ENCODE measurements at places on chromosomes 7 and 10.

- peak; percentile 83 for DNase-seq
Observed at GRCh38 chr7:86939197-86939814, 120.1 kb downstream of the ELAPOR2 start.

DNA sequence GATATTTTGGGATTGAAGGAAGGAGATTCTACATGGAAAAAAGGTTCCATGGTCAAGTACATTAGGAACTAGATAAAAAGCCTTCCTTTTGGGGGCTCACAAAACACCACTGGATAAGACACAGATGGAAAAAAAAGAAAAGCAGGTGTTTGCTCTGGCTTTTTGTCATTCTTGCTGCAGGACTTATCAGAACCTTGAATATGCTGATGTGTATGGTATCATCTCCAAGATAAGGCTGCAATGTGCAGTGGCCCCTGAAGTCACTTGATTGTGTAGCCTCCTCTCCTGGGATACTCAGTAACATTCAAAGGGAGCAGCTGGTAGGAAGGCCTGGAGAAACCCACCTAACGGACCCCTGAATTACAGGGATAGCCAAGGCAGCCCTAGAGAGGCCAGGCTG lies 54.1 kb upstream of the CARD11 start:
- DNase-seq: no peak

DNA sequence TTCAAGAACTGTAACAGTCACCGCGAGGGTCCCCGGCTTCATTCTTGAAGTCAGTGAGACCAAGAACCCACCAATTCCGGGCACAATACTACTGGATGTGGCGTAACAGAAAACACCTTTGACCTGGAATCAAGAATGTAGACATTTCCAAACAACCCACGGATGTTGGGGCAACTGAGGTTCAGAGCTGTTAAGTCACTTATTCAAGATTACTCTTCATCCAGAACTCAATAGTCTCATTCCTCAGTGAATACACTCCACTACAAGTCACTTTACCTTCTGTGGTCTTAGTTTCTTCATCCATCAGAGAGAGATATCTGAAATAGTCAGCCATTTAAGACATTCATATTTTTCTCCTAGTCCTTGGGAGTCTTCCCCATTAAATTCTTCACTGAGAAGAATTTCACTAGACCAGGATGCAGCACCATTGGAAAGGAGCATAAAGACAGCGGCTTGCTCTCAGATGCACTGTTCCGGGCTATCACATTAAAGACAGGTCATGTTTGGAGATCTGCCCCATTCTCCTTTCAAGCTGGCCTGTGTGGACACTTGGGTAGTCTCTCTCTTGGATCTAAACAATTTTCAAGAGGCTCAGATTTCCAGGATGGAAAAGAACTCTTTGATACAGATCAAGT lies 32.3 kb upstream of the ARID5B start:
- no peak for DNase-seq

DNA sequence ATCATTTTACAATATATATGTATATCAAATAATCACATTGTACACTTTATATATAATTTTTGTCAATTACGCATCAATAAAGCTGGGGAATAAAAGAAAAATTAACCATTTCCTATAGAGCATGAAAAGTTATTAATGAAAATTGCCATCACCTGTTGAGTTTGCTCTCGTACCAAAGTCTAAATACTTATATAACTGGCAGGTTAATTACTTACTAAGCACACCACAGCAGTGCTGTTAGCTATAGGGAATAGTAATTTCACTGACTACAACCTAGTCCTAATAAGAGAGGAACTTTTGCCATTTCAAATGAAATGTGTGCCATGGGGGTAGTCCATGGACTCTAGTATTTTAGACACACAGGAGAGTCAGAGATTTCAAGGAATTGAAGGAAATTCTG lies 176.9 kb upstream of the COL1A2 start:
- DNase-seq: no peak

GRCh38 chr7:98194672-98195457 lies 16.4 kb upstream of the BHLHA15 start:
- no peak for DNase-seq

DNA sequence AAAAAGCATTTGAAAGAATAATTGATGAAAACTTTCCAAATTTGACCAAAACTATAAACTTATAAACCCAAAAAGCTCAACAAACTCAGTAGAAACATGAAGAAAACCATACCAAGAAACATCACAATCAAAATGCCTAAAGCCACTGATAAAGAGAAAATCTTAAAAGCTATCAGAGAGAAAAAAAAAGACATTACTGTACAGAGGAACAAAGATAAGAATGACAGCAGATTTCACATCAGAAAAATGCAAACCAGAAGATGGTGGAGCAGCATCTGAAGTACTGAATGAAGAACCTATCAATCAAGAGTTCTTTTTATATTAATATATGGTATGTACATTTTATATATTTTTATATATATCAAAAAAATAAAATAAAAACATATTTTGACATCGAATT lies 2.4 kb upstream of the GPAM start:
- DNase-seq: no peak

DNA sequence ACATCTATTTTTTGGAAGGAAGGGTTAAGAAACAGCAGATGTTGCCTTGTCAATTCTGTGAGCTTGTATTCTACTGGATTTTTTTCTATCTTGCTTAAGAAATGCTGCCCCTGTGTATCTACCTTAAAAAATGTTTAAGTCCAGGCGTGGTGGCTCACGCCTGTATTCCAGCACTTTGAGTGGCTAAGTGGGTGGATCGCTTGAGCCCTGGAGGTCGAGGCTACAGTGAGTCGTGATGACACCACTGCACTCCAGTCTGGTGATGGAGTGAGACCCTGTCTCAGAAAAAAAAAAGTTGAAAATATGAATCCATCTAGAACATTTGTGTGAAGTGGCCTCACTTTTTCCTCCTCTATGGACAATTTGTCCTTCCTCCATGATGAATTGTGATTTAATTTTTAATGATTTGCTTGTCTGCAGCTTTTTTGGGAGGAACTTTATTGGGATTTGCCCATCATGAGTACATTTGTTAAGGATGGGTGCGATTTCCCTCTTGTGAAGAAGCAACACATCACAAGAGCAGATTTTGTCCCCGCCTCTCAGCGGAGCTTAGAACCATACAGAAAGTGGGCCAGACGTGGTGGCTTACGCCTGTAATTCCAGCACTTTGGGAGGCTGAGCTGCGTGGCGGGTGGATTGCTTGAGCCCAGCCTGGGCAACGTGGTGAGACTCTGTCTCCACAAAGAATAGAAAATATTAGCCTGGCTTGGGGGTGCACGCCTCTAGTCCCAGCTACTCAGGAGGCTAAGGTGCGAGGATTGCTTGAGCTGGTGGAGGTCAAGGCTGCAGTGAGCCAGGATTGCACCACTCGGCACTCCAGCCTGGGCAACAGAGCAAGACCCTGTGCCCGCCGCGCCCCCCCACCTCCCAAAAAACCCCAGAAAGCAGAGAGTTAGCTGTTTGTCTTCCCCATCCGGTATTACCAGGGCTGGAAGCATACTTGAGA lies 57.7 kb downstream of the DNAJB6 start:
- DNase-seq: peak; percentile 28

GRCh38 chr10:120508393-120508792 lies 51.4 kb downstream of the PLPP4 start:
- peak; percentile 96 for DNase-seq

- no peak for DNase-seq
Observed at GRCh38 chr7:152975076-152975475, 215.5 kb downstream of the ACTR3B start.

GRCh38 chr10:117375360-117376178 lies at the start of gene PDZD8:
TSS of gene PDZD8 (minus strand) at chr10:117375440. CDS start at chr10:117375227, 213 bp downstream.
- peak; percentile 95 for DNase-seq

- DNase-seq: no peak
Observed at GRCh38 chr10:98260752-98261151, 7.2 kb downstream of the LOXL4 start.

DNA sequence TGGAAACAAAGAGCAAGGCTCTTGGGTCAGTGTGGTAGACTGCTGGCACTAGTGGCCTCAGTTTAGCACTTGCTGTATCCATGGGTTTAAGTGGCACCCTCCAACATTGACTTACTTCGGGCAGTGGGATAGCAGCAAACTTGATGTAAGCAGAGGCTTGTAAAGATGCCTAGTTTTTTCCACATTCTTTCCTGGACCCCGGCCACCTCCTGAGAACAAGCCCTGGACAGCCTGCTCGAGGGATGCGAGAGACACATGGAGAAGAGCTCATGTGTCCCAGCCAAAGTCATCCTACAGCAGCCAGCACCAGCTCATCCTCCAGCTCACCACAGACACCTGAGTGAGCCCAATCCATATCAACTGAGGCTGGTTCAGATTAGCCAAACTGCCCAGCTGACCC lies 142.7 kb upstream of the PCBD1 start:
- no peak for DNase-seq

- DNase-seq: no peak
Observed at GRCh38 chr7:111568419-111568818, 6.1 kb upstream of the IMMP2L start.

- peak; percentile 15 for DNase-seq
Observed at GRCh38 chr7:148014541-148014940, 576.0 kb upstream of the C7orf33 start.

DNA sequence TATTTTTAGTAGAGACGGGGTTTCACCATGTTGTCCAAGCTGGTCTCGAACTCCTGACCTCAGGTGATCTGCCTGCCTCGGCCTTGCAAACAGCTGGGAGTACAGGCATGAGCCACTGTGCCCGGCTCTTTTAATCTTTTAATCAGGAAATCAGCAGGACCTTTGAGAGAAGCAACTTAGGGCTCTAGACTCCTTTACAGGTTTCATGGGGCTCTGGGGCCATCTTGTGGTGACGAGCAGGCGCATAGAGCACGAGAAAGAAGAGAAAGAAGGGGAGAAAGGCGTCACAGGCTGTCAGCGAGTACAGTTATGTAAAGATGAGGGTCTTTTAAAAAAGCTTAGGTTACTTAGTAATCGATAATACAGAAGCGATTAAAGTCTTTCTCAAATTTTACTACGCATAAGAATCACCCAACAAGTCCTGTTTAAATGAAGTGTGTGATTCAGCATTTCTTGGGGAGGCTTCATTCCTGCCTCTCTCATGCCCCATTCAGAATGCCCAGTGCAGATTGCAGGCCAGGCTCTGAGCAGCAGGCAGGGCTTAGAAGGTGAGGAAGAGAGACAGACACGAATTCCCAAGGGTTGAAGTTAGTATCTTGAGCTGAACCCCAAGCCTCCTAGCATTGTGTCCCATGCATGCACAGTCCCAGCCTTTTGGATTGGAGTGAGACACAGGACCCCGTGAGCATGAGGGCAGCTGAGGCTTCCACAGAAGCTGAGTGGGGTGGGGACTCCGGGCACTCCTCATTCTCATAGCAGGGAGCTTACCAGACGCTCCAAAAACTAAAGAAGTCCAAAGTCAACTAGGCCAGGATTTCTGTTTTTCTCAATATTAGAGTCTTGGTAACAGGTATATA lies 23.6 kb upstream of the PFKP start:
- DNase-seq: peak; percentile 75

DNA sequence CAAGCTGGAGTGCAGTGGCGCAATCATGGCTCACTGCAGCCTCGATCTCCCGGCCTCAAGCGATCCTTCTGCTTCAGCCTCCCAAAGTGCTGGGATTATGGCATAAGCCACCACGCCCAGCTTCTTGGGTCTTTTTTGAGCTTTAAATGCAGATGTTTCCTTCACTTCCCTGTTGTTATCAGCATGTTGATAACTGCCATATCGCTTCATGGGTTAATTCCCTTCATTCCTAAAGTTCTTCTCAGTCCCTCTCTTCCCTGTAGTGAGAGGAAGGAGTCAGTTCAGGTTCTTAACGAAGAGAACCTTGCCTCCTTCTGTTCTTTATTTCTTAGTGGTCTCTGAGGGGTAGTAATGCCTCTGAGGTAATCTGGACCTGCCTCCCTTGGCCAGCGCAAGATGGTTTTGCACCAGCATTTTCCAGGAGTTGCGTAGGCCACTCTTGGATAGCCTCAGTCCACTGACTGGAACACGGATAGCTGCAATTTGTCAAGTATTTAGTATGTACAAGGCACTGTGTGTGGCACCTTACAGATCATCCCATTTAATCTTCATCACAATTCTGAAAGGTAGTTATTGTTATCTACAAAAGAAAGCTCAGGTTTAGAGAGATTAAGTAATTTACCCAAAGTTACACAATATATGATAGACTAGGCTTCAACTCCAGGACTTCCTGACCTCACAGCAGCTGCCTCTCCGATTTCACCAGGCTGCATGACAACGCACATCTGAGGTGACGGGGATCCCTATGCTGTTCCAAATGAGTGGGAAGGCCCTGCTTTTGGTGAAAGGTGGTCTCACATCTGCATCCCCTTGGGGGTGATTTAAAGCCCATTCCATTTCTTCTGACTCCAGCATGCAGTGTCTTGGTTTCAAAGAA lies 60.5 kb downstream of the GATA3 start:
- no peak for DNase-seq

GRCh38 chr10:125631806-125632205 lies 51.2 kb downstream of the TEX36 start:
- no peak for DNase-seq

- no peak for DNase-seq
Observed at GRCh38 chr7:39249635-39250152, 272.0 kb downstream of the POU6F2 start.

All from epithelial cell of esophagus (primary cell).